ENCODE measurements at places on chromosomes 7 and 10.

DNA sequence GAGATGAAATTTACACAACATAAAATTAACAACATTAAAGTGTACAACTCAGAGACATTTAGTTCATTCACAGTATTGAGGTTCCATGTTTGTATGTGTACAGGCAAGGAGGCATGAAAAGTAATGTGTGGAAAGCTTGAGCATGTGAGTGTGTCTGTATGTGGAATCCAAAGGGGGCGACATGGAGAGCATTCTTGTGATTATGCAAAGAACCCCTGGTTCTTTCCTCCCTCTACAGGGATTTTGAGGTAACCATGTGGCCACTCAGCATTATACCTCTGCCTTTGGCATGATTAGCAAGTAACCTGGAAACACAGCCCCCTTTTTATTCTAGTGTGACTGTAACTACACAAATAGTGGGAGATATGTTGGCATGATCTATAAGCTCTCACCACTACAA lies 21.0 kb downstream of the OR2F1 start:
- no peak overlapping the region for H3K27ac ChIP-seq
- no peak overlapping the region for H3K4me3 ChIP-seq
- no peaks in the 10 kb centered on the region for H3K36me3 ChIP-seq
- DNase-seq = no peak

DNA sequence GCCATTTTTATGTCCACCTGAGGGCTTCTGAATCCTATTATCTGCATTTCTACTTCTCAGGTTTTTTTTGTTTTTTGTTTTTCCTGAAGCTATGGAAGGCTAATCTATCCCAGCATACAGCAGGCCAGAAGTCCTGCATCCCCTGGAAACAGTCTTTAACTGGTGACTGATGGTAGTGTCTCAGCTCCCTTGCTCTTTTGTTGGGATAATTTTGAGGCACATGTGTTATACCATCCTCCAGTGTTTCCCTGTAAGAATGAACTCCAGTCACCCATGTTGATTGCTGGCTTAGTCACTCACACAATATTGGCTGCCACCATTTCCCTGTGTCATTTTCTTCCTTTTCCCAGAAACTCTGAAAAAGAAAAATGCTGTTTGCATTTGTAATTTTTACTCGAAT lies 1094.0 kb upstream of the LRRN3 start:
- no peak overlapping the region for H3K4me3 ChIP-seq
- H3K27ac ChIP-seq = no peak overlapping the region
- no peaks in the 10 kb centered on the region for H3K27me3 ChIP-seq
- no peaks in the 10 kb centered on the region for H3K36me3 ChIP-seq
- no peak for DNase-seq

DNA sequence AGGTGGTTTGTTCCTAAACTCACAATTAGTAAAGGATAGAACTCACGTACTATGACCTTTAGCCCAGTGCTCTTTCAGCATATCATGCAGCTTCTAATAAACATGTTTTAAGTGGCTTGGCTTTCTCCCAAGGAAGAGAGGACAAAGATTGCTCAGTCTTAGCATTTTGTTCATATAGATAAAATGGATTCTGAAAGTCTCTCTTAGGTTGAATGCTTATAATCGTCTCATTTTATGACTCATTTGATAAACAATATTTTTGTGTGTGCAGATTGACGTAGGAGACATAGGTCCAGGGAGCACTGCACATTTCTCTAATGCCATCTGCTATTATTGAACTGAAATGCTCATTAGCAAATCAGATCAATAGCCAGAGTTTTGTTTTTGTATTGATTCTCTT lies 44.8 kb downstream of the GNAT3 start:
- no peaks in the 10 kb centered on the region for H3K36me3 ChIP-seq
- H3K4me1 ChIP-seq = peaks cover 8% of the 10 kb centered on the region
- H3K4me3 ChIP-seq = no peak overlapping the region
- H3K27me3 ChIP-seq = no peaks in the 10 kb centered on the region
- DNase-seq = peak; percentile 93

- H3K4me1 ChIP-seq = peaks cover 23% of the 10 kb centered on the region
- H3K27ac ChIP-seq = no peak within 1 kb of the TSS
- peaks cover 19% of the 10 kb centered on the region for H3K27me3 ChIP-seq
- DNase-seq = peak; percentile 62
- peaks cover 10% of the 10 kb centered on the region for H3K36me3 ChIP-seq
These were observed at the start of gene LRRC4 for GRCh38 chr7:128030654-128031611. Gene LRRC4, minus strand, starts transcription at chr7:128031437. Its CDS starts 797 bp downstream, at chr7:128030640.

- H3K27ac ChIP-seq = no peak overlapping the region
- no peak overlapping the region for H3K4me3 ChIP-seq
- H3K27me3 ChIP-seq = no peaks in the 10 kb centered on the region
- H3K4me1 ChIP-seq = no peaks in the 10 kb centered on the region
- no peaks in the 10 kb centered on the region for H3K36me3 ChIP-seq
These were observed 82.9 kb downstream of the NPY start for GRCh38 chr7:24366876-24367275.

- H3K4me1 ChIP-seq = no peaks in the 10 kb centered on the region
- no peak for DNase-seq
- H3K27me3 ChIP-seq = no peaks in the 10 kb centered on the region
- H3K4me3 ChIP-seq = no peak overlapping the region
- no peak overlapping the region for H3K27ac ChIP-seq
These were observed 32.1 kb downstream of the CELF2 start for GRCh38 chr10:11049806-11050205.

DNA sequence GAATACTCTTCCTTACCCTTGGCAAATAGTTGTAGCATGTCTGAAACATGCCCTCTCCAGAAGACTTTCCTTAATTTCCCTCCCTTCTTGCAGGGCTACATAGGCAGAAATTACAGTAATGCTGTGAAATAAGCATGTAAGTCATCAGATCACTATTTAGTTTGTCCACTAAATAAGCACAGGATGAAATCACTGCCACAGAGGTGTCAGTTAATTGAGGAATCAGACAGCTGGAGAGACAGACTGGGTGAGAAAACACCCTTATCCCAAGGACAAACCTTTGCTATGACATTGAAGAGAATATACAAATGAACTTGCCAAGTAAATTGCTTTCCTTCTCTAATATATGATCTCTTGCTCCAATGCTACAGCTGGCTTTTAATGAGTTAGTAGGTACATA lies 129.3 kb downstream of the CHRM2 start:
- no peak for DNase-seq
- no peak overlapping the region for H3K27ac ChIP-seq

DNA sequence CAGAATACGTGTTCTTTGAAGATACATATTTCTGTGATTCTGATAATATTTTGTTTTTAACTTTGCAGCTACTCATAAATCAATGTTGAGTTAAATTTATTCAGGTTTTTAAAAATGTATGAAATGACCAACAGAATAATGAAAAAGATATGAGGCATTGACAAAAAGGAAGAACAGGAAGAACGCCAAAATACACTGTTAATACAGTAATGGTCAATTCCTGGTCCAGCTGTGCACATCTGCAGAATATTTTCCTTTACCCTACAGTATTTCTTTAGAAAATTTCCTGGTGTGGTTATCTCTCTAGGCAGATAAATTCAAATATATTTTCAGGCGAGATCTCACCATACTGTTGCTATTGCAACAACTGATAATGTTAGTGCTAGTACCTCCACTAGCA lies 203.2 kb upstream of the DGKB start:
- H3K27me3 ChIP-seq = no peaks in the 10 kb centered on the region
- no peaks in the 10 kb centered on the region for H3K4me1 ChIP-seq
- no peak overlapping the region for H3K4me3 ChIP-seq
- no peaks in the 10 kb centered on the region for H3K36me3 ChIP-seq
- no peak overlapping the region for H3K27ac ChIP-seq
- DNase-seq = no peak

DNA sequence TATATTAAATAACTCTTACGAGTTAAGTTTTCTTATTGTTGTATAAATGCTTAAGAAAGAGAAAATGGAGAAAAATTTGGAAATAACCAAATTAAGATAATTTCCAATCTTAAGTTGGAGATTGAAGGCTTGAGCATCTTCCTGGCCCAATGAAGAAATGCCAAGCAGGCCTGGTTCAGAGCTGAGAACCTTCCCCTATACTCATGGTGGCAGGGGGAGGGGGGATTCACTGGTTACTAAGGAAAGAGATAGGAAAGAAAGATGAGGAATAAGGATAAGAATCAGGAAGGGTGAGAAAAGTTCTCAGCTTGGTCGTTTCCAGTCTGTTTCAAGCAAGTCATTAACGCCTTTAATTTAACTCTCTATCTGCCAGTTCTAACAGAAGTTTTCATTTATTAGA lies 166.2 kb downstream of the AVL9 start:
- H3K4me3 ChIP-seq = no peak overlapping the region
- no peak for DNase-seq
- H3K27me3 ChIP-seq = no peaks in the 10 kb centered on the region
- H3K4me1 ChIP-seq = no peaks in the 10 kb centered on the region

DNA sequence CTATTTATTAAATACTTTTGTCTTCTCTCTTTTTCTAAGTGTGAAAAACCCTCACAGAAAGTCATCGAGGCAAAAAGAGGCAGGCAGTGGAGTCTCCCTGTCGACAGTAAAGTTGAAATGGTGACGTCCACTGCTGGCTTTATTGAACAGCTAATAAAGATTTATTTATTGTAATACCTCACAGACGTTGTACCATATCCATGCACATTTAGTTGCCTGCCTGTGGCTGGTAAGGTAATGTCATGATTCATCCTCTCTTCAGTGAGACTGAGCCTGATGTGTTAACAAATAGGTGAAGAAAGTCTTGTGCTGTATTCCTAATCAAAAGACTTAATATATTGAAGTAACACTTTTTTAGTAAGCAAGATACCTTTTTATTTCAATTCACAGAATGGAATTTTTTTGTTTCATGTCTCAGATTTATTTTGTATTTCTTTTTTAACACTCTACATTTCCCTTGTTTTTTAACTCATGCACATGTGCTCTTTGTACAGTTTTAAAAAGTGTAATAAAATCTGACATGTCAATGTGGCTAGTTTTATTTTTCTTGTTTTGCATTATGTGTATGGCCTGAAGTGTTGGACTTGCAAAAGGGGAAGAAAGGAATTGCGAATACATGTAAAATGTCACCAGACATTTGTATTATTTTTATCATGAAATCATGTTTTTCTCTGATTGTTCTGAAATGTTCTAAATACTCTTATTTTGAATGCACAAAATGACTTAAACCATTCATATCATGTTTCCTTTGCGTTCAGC lies 43.4 kb downstream of the TARP start:
- no peaks in the 10 kb centered on the region for H3K4me1 ChIP-seq
- DNase-seq = no peak
- H3K27me3 ChIP-seq = no peaks in the 10 kb centered on the region
- H3K4me3 ChIP-seq = no peak overlapping the region
- H3K27ac ChIP-seq = no peak overlapping the region

GRCh38 chr7:25664593-25664992 lies 436.3 kb upstream of the NPVF start:
- no peaks in the 10 kb centered on the region for H3K27me3 ChIP-seq
- H3K27ac ChIP-seq = no peak overlapping the region
- no peaks in the 10 kb centered on the region for H3K36me3 ChIP-seq
- no peaks in the 10 kb centered on the region for H3K4me1 ChIP-seq

- H3K27ac ChIP-seq = no peak overlapping the region
- H3K27me3 ChIP-seq = no peaks in the 10 kb centered on the region
- no peak for DNase-seq
- no peaks in the 10 kb centered on the region for H3K4me1 ChIP-seq
- H3K4me3 ChIP-seq = no peak overlapping the region
These were observed 194.7 kb upstream of the SEMA3A start for GRCh38 chr7:84389242-84389641.

- no peaks in the 10 kb centered on the region for H3K4me1 ChIP-seq
- peaks cover 32% of the 10 kb centered on the region for H3K36me3 ChIP-seq
- no peak for DNase-seq
- no peak overlapping the region for H3K27ac ChIP-seq
These were observed 20.1 kb downstream of the CHUK start for GRCh38 chr10:100209303-100209702.

DNA sequence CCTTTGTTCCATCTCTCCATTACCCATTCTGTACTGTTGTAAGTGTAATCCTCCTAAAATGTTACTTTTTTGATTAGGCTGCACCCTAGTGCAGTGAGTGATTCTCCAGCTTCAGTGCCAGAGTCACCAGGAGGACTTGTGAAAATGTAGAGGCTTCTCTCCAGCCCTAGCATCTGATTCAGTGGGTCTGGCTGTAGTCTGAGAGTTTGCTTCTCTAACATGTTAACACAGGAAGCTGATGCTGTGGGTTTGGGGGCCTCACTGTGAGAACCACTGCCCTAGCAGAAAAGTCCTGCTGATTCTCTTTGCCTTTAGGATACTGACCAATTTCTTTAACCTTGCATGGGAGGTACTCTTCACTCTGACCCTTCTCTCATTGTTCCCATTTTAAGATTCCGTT lies 24.4 kb downstream of the CSGALNACT2 start:
- no peak for DNase-seq
- H3K27ac ChIP-seq = no peak overlapping the region
- H3K4me1 ChIP-seq = no peaks in the 10 kb centered on the region
- no peak overlapping the region for H3K4me3 ChIP-seq

DNA sequence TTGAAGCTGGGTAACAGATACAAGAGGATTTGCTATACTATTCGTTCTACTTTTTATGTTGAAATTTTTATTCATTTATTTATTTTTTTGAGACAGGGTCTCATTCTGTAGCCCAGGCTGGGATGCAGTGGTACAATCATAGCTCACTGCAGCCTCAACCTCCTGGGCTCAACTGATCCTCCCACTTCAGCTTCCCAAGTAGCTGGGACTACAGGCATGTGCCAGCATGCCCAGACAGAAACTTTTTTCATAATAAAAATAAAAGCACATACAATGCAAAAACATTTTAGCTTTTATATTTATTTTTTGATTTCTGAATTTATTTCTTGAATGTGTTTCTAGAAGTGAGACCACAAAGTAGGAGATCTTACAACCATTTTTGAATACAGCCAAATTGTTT lies 71.2 kb downstream of the FANK1 start:
- no peaks in the 10 kb centered on the region for H3K36me3 ChIP-seq
- no peak for DNase-seq
- H3K27me3 ChIP-seq = no peaks in the 10 kb centered on the region
- H3K4me3 ChIP-seq = no peak overlapping the region
- no peaks in the 10 kb centered on the region for H3K4me1 ChIP-seq
- H3K27ac ChIP-seq = no peak overlapping the region

- H3K36me3 ChIP-seq = no peaks in the 10 kb centered on the region
- peaks cover 11% of the 10 kb centered on the region for H3K4me1 ChIP-seq
- peak; percentile 81 for DNase-seq
- H3K27ac ChIP-seq = peak overlapping the region; percentile 50
These were observed 143.1 kb downstream of the GNAI1 start for GRCh38 chr7:80277434-80278427.

All from large intestine (tissue), 12 donors.